Stimulated activated CD8-positive, alpha-beta memory T cell treated with anti-CD3 and anti-CD28 coated beads, Interleukin-4, amount 100 ng/mL, for 1 hour (primary cell): ENCODE measurements at places on chromosomes 16 and 17.
A peak's percentile ranks its signal among the peaks of the same experiment; 100 is the strongest.

- DNase-seq: no peak
Observed at GRCh38 chr16:49644145-49644463, 211.8 kb downstream of the ZNF423 start.

- no peak for DNase-seq
Observed at GRCh38 chr17:2071455-2072281, 16.8 kb downstream of the HIC1 start.

- no peak for DNase-seq
Observed at GRCh38 chr17:28521311-28522085, 15.3 kb downstream of the FOXN1 start.

- no peak for DNase-seq
Observed at GRCh38 chr16:89020925-89021595, 44.1 kb upstream of the CBFA2T3 start.

DNA sequence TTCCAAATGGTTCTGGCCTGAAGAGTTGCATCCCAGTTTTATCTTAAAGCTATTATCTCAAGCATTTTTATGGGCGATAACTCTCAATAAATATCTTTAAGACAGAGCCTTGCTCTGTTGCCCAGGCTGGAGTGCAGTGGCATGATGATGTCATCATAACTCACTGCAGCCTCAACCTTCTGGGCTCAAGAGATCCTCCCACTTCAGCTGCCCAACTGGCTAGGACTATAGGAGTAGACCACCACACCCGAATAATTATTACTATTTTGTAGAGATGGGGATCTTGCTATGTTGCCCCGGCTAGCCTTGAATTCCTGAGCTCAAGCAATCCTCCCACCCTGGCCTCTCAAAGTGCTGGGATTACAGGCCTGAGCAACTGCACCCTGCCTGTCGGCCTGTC is 26.1 kb upstream of the CYTH1 start:
- no peak for DNase-seq

- DNase-seq: no peak
Observed at GRCh38 chr16:15620611-15621195, 22.3 kb downstream of the MARF1 start.

DNA sequence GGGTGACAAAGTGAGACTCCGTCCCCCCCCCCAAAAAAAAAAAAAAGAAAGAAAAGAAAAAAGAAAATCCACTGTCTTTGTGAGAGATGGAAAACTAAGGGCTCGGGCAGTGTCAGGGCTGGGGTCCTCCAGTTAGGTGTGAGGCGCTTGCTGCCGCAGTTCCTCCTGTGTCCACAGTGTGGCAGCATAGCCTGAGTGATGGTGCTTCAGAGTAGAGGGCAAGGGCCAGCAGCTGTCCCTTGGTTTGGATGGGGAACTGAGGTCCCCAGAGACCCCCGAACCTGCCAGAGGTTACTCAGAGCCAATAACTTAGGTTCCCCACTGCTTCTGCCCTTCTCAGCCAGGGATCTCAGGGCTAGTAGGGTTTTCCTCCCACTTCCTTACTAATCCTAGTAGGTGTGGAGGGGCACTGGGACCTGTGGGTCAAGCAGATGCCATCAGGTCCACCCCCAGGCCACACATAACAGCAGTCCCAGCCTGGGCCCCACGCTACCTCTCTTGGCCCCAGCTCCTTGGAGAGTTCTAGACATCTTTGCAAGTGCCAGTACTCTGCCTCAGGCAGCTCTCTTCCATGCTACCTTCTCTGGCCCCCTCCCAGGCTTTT is 7.9 kb upstream of the LLGL1 start:
- DNase-seq: peak; percentile 53

GRCh38 chr17:30398328-30399041 is 19.8 kb downstream of the CPD start:
- DNase-seq: no peak

DNA sequence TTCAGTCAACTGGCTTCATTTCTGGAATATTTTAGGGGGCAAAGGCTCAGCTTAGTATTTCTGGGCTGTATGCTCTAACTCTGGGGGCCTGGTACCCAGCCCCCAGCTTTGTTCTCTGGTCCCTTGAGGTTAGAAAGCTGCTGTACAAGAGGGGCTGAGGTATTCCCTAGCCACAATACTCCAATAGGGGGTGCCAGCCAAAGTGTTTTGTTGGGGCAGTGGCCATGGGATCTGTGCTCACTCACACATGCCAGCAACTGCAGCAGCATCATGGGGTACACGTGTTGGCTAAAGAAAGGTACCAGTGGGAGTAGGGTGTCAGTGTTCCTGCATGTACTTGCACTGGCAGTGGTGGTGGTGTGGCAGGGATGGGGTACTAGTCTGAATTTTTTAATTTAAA is 257.3 kb downstream of the CA10 start:
- no peak for DNase-seq

DNA sequence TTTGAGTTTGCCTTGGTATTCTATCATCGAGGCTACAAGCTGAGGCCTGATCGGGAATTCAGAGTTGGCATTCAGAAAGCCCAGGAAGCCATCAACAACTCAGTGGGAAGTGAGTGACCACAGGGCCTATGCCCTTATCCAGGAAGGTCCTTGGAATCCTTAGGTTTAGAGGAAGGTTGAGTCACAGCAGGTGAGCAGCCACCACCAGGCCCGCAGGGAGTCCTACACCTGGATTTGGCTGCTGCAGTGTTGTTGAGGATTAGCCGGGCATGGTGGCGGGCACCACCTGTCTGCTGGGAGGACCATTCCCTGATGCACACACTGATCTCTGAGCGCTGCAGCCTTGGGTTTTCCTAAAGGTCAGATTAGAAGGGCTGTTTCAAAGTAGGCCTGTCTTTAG is 5.2 kb downstream of the ODAD4 start:
- no peak for DNase-seq
